ENCODE measurements at places on chromosomes 3 and 15. TPM values are rescaled to one million over a fixed set of nuclear protein-coding genes. Genes with fewer than 3 reads are reported as not detected.

Gene PP2D1
- total RNA-seq = not detected

DNA sequence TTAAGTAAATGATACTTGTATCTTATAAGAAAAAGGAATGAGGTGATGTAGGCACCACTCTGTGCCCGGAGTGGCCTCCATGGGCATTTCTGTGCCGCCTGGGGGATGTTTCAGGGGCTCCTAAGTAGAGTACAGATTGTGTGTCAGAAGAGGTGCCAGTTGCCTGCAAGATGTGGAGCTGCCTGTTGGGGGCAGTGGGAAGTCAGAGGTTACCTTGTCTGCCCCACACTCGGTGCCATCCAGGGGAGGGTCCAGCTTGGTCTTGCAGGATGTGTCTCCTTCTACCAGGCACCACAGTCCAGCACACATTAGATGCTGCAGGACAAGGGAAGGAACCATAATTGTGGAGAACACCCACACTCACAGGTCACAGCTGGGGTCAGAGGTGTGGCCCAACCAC is 208.8 kb downstream of the ADAMTS17 start:
- DNase-seq = no peak

DNA sequence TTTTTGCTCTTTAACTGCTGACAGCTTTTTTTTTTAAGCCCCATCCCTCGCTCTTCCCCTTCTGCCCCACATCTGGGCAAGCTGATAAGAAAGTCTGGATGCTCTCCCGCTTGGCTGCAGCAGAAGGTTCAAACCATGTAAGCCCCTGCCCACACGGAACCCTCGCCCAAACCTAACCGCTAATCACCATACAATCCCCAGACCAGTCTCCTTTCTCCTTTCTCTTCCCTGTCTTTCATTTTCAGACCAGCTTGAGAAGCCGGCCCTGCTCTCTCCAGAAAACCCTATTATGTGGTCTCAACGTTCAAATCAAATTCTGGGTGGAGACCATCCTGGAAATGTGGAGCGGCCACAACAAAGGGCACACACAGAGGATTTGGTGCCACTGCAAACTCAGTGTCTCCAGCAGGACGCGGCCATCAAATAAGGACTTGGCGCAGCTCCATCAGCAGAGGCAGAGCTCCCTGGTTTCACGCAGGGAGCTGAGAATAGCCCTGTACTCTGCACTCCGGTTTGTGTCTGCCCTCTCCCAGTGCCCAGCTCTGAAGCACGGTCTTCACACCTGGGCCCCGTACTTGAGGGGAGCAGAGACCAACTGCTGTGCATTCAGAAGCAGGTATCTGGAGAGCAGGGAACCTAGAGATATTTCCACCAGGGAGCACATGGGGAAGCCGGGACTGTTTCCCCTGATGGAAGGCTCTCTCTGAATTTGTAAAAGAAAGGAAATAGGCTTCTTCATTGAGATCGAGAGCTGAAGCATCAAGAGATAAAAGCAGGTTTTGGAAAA is 92.6 kb downstream of the XXYLT1 start:
- DNase-seq = no peak

DNA sequence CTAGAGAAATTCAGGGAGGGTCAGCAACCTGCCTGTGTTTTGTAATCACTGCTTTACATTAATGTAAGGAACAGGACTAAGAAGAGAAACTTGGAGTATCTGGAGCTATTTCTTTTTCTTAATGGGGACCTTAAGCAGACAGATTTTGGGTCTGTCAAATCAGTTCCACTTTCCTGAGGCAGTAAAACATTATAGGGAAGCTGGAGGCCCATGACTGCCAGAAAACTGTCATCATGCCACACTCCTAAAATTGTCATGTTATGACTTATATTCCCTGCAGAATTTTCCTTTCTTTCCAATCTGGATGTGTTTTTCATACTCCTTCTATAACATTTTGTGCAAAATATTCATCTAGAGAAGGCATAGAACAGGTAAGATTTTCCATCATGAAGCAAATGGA is 28.8 kb downstream of the DGKG start:
- no peak for DNase-seq

Measured in thoracic aorta (tissue), 2 donors.